ENCODE measurements at places on chromosomes 3 and 15.

GRCh38 chr3:196007744-196008335 lies 74.0 kb downstream of the TFRC start:
- no peak for DNase-seq

GRCh38 chr3:4504340-4505261 lies 11.5 kb downstream of the ITPR1 start:
- no peak for DNase-seq

- DNase-seq, result no peak
Observed at GRCh38 chr3:67946436-67946835, 292.0 kb upstream of the SUCLG2 start.

DNA sequence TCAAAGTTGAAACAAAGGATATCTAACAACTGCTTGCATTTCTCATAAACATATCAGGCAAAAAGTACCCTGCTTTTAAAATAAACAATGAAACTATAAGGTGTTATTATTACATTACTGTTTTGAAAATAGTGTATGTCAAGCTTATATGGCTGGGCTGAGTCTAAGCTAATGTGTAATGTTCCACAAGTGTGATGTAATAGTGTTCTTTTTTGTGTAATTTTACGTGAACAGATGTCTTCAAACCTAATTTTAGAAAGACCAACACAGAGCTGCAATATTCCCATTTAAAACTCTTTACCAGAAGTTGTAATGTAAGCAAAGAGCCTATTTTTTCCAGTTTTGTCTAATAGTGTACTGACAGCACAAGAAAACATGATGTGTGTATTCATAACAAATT lies 34.0 kb downstream of the MINDY2 start:
- DNase-seq, result no peak

DNA sequence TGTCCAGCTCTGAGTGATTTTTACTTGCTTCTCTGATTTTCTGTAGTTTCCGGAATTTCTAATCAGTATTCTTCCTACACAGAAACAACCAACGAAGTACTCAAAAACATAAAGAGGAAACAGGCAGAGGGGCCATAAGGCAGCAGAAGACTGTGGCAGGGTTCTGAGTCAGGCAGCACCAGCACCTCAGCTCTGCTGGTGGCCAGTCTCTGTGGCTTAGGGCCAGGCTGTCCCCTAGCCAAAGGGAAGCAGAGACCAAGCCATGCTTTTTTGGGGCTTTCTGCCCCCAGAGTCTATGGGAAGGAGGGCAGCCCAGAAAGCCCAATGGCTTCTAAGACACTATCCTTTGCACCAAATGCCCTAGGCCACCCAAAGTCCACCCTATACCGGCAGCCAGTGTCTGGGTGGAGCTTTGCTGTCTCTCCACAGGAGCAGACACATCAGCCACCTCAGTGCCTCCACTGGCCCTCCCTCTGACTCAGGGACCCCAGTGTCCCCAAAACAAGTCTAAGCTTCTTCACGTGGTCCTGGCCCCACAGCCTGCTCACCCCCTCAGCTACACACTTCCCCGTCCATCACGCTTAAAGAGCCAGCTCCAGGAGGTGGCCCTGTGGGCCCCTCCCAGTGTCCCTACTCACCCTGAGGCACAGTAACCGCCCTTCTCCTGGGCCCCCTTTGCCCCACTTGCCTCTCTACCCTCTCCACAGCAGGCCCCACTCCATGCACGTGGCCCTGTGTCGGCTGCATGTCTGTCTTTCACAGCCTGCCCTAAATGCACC lies 46.2 kb downstream of the CCDC12 start:
- no peak for DNase-seq

DNA sequence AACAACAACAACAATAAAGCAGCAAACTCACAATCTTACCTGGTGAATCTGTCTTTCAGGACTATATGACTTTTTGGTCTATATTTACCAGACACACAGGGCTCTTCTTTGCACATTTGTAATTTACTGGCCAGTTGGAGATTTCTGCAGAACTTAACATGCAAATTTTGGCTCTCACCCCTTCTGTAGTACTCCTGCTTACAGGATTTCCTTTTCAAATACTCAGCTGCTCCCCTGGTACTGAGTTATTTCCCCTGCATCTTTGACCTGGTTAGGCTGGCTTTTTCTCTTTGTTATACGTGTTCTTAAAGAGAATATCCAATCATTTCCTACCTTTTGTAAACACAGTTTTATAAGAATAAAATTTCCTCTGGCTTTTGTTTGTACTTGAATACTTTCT lies 228.0 kb downstream of the MBNL1 start:
- DNase-seq, result no peak

GRCh38 chr15:61339516-61339915 lies 110.4 kb upstream of the RORA start:
- no peak for DNase-seq

DNA sequence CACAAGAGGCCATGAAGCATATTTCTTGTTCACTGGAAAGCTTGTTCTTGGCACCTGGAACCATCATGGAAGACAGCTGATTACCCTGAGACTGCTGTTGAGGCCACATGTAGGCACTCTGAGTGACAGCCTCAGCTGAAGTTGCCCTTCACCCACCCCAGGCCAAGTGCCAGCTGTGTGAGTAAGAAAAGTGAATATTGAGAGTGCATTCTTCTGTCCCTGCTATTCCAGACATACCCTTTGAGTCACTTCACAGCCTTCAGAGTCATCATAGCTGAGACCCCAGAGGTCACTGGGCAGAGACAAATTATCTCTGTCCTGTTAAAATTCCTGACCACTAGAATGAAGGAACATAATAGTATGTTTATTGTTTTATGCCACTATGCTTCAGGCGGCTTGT lies 79.6 kb downstream of the NFKBIZ start:
- no peak for DNase-seq
